ENCODE measurements at places on chromosomes 12 and 14. TPM values are rescaled to one million over a fixed set of nuclear protein-coding genes. Genes with fewer than 3 reads are reported as not detected.

CRACR2A gene
- 1.3 TPM for total RNA-seq

TDP1 gene
- total RNA-seq, result 12.2 TPM

CHPT1 gene
- 64.8 TPM for total RNA-seq

SNW1 gene
- total RNA-seq, result 92.2 TPM

TMEM132C gene
- not detected for total RNA-seq

SPTLC2 gene
- 34.8 TPM for total RNA-seq

CDC42BPB gene
- 87.2 TPM for total RNA-seq

TAS2R8 gene
- not detected for total RNA-seq

ALX1 gene
- 4.4 TPM for total RNA-seq

FICD gene
- total RNA-seq, result 3.2 TPM

DNM1L gene
- total RNA-seq, result 64.3 TPM

KICS2 gene
- total RNA-seq, result 8.5 TPM

C14orf119 gene
- total RNA-seq, result 77.4 TPM

NTF3 gene
- not detected for total RNA-seq

KCNA1 gene
- total RNA-seq, result not detected

CCDC177 gene
- total RNA-seq, result 0.04 TPM

AICDA gene
- total RNA-seq, result 0.13 TPM

NRIP2 gene
- not detected for total RNA-seq

STYK1 gene
- total RNA-seq, result 0.11 TPM

BIN2 gene
- total RNA-seq, result 0.20 TPM

GLI1 gene
- total RNA-seq, result 4.5 TPM

KITLG gene
- total RNA-seq, result 21.9 TPM

CMKLR1 gene
- 0.05 TPM for total RNA-seq

VRTN gene
- total RNA-seq, result not detected

SYNDIG1L gene
- total RNA-seq, result not detected

LRP1-AS gene
- total RNA-seq, result not detected

HOXC11 gene
- 0.70 TPM for total RNA-seq

ANKS1B gene
- 0.51 TPM for total RNA-seq

All from A549 treated with dexamethasone at 1 μM for 4 hours (cell line).